ENCODE measurements at places on chromosomes 7 and 10. TPM values are rescaled to one million over a fixed set of nuclear protein-coding genes. Genes with fewer than 3 reads are reported as not detected.

CDH23 gene
- 16.6 TPM for total RNA-seq

AKR1C3 gene
- total RNA-seq = 36.2 TPM

HEPACAM2 gene
- total RNA-seq = not detected

HGF gene
- 55.9 TPM for total RNA-seq

APBB1IP gene
- 11.0 TPM for total RNA-seq

CASTOR2 gene
- 27.1 TPM for total RNA-seq

KIAA1549 gene
- total RNA-seq = 2.8 TPM

TMEM213 gene
- not detected for total RNA-seq

ZPBP gene
- total RNA-seq = not detected
